ENCODE measurements at places on chromosomes 7 and 10.

DNA sequence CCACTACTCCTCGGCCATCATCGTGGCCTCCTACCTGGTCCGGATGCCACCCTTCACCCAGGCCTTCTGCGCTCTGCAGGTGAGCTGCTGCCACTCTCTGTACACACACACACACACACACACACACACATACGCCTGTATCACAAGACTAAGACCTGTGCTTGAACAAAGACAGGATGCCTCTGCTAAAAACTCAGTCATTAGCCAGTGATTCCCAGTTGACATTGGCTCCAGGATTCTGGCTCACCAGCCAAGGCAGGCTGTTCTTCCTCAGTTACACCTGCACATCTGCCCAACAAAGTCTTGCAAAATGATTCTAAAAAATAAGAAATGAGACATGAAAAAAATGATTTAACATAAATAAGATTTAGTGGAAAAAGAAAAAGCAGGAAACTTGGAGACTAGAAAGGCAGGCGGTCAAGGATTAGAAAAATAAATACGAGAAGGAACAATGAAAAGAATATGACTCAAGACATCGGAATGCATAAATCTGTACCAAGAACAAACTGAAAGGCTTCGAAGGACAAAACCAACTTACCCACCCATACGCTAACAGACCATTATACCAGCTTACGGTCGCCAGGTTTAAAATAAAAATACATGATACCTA lies 7.4 kb upstream of the LRRC18 start:
- no peak for DNase-seq

- no peak for DNase-seq
These were observed 182.9 kb downstream of the EBF3 start for GRCh38 chr10:129780901-129781795.

DNA sequence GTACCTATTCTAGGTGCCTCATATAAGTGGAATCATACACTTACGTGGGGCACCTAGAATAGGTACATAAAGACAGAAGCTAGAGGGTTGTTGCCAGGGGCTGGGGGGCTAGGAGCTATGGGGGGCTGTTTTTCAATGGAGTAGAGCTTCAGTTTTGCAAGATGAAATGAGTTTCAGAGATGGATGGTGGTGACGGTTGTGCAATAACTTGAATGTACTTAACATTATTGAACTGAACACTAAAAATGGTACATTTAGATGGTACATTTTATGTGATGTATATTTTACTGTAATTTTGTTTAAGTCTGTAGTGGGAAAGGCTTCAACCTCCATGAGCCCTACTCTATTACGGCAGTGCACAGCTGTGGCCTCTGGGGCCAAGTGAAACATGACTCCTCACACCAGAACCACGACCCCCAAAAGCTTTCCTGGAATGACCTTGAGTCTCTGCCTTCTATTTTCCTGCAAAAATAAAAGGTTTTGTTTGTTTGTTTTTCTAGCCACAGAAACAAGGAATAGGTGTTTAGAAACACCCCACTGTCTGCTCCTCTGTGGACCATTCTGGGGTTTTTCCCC lies 147.3 kb upstream of the PLXNA4 start:
- DNase-seq = no peak

- DNase-seq = no peak
These were observed 7.4 kb upstream of the C10orf67 start for GRCh38 chr10:23351926-23352519.

- DNase-seq = no peak
These were observed 32.7 kb upstream of the DMTF1 start for GRCh38 chr7:87119581-87119980.

GRCh38 chr7:128665057-128665456 lies 7.0 kb upstream of the GARIN1A start:
- no peak for DNase-seq

DNA sequence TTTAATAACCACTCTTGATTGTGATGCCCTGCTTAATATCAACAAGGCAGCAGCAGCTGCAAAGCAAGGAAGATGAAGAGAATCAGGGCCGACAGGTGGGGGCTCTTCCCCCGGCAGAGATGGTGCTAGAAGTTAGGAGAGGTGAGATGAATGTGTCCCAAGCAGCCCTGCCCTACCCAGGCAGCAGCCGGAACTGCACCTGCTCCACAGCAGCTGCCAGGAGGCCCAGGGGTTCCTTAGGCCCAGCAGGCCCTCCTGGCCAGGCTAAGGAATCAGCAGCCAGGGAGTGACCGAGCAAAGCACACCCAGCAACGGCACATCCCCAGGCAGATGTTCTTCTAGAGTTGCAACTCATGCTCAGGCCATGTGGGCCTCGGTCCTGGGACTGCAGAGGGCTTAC lies 17.9 kb downstream of the AFAP1L2 start:
- no peak for DNase-seq

GRCh38 chr10:28777911-28778310 lies 100.6 kb downstream of the BAMBI start:
- no peak for DNase-seq

GRCh38 chr10:74047871-74048270 lies 50.0 kb downstream of the VCL start:
- DNase-seq = no peak

DNA sequence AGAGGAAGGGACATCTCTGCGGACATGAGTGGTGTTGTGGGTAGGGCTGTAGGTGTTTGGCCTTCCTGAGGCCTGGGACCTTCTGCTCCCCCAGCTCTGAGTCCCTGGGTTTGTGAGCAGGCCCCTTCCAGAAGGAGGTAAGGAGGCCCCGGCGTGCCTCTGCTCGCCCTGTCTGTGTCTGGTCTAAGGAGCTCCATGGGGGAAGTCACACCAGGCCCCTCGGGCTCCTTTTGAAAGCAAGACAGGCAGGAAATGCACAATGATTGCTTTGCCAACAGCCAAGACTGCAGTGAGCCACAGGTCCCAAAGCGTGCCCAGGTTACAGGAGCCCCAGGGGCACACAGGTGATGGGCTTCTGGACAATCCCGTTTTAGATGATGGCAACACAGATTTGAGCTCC lies 89.5 kb downstream of the FAM53B start:
- no peak for DNase-seq

- no peak for DNase-seq
These were observed 67.5 kb downstream of the PWWP2B start for GRCh38 chr10:132464256-132465192.

- no peak for DNase-seq
These were observed 489.2 kb downstream of the ZNF33B start for GRCh38 chr10:42149027-42149700.

- DNase-seq = no peak
These were observed 60.9 kb downstream of the MRPL32 start for GRCh38 chr7:42993038-42993437.

GRCh38 chr7:132882714-132883428 lies 199.0 kb downstream of the CHCHD3 start:
- no peak for DNase-seq

- DNase-seq = no peak
These were observed 16.8 kb downstream of the RASGEF1A start for GRCh38 chr10:43249962-43250614.

DNA sequence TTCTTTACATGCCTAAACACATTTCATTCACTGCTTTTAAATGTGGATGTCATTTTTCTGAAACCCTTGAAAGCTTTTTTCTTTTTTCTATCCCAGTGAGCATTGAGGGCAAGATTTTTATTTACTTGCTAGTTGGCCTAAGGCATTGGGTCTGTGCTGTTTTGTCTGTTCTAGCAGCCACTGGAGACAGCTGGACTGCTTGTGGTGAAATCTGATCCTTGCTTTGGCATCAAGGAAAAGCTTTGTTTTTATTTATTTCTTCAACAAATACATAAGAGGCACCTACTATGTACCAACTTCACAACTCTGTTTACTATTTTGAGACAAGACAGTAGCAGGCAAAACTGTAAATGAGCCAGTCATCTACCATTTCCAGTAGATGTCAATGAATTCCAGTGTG lies 28.4 kb upstream of the PDLIM1 start:
- no peak for DNase-seq

- no peak for DNase-seq
These were observed 103.9 kb downstream of the ZMYND11 start for GRCh38 chr10:239109-239508.

DNA sequence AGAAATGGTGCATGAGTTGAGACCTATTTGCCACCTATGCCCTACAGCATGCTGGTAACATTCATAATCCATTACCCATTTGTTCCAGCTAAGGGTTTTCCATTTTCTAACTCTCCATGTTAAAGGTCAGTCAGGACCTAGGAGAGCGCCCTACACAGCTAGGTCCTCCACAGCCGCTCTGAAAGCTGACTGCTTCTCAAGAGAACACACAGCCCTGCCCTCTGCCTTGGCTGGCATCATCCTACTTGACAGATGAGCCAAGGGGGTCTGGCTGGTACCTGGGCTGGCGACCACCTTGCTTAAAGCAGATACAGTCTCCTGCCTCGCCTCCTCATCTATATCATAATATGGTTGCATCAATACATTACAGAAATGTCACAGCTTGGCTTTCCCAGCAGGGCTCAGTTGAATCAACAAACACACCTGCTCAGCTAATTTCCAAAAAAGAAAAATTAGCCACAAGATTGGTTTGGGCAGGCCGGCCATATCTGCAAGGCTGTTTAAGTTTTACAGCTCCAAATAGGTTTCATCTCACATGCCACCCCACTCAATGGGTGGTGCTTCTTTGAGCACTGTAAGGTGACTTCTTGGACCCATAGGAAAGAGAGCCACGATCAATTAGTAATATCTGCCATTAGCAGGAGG lies 17.3 kb downstream of the TLL2 start:
- DNase-seq = no peak

GRCh38 chr7:117375380-117375779 lies 51.9 kb downstream of the ASZ1 start:
- DNase-seq = no peak

DNA sequence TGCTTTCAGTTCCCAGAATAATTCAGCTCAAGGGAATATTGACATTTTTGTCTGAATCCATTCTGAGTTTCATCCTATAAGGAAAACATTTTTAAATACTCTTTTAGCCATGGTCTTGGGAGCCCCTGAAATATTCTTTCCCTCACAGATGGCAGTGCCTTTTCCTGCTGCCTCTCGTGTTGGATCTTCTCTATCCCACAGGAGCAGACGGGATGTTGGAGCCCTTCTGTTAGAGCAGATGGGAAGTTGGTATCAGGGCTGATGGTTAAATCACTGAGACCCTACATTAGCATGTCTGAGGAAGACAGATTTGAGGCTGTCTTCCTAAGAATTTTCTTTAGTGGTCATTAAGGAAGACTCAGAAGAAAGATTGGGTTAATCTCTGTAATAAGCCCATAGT lies 737.8 kb downstream of the LRMDA start:
- no peak for DNase-seq

GRCh38 chr7:105875505-105875904 lies 894 bp downstream of the ATXN7L1 start:
- DNase-seq = no peak

DNA sequence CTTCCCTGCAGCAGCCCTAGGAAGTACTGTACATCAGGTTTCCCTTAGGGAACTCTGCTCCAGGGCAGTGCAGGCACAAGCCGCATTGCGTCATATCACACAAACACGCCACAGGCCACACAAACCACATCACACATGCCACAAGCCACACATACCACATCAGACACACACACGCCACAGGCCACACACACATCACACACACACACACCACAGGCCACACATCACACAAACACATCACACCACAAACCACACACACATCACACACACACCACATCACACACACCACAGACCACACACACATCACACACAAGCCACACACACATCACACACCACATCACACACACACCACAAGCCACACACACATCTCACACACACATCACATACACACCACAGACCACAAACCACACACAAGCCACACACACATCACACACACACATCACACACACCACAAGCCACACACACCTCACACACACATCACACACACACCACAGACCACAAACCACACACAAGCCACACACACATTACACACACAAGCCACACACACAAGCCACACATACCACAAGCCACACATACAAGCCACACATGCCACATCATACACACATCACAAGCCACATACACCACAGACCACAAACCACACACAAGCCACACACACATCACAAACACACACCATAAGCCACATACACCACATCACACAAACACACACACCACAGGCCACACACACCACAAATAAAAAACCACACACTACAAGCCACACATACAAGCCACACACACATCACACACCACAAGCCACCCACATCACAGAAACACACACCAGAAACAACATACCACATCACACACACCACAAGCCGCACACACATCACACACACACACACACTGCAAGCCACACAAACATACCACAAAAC lies 53.4 kb downstream of the TMEM209 start:
- no peak for DNase-seq

GRCh38 chr7:16060502-16060901 lies 360.8 kb downstream of the CRPPA start:
- DNase-seq = no peak

GRCh38 chr10:30811276-30812017 lies 181.9 kb upstream of the LYZL2 start:
- no peak for DNase-seq

GRCh38 chr10:117350909-117351308 lies 24.3 kb downstream of the PDZD8 start:
- DNase-seq = no peak

DNA sequence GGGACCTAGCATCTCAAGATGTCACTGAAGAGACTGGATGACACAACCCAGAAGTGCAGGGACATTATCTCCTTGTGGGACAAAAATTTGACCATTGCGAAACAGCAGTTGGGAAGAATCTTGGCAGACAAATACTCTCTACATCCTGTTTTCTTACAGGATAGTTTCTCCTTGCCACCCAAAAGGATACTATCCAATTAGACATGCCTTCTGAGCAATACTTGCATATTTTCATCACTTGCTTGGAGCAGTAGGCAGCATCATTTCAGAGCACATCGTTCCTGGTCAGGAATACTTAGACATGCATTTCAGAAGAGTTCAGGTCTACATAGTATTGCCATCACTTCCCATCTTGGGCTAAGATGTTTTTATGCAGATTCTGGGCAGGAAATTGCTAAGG lies 56.8 kb downstream of the FAS start:
- no peak for DNase-seq

DNA sequence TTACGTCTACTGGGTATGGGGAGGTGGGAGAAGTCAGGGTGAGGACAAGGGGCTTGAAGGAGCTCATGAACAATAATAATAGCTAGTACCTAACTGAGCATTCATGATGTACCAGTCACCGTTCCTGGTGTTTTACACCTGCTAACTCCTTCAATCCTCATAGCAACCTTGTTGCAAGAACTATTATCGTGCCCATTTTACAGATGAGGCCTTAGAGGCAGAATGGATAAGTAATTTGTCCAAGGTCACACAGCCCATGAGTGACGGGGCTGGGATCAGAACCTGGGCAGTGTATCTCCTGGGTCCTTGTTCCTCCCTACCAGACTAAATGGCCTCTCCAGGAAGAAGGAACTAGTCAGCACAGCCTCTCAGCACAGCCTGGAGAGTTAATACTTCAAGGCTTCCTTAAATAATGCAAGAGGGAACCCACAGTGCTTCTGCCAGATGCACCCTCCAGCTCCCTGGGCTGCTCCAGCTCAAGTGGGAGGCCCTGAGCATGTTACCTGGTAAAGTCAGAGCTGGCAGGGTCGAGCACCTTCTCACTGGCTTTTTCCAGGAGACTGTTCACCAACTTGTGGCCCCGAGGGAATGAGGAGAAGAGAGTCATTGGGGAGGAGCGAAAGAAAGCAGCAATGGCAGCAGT lies 28.8 kb downstream of the RRP12 start:
- no peak for DNase-seq

GRCh38 chr7:7820939-7821338 lies 102.5 kb upstream of the RPA3 start:
- no peak for DNase-seq

GRCh38 chr7:30596014-30596641 lies 1.4 kb downstream of the GARS1 start:
- no peak for DNase-seq
